Heart right ventricle (tissue), 16 donors: ENCODE measurements at places on chromosomes 5 and 9. TPM values are rescaled to one million over a fixed set of nuclear protein-coding genes. Genes with fewer than 3 reads are reported as not detected.

PCDHA9 gene
- not detected for polyA plus RNA-seq

DNA sequence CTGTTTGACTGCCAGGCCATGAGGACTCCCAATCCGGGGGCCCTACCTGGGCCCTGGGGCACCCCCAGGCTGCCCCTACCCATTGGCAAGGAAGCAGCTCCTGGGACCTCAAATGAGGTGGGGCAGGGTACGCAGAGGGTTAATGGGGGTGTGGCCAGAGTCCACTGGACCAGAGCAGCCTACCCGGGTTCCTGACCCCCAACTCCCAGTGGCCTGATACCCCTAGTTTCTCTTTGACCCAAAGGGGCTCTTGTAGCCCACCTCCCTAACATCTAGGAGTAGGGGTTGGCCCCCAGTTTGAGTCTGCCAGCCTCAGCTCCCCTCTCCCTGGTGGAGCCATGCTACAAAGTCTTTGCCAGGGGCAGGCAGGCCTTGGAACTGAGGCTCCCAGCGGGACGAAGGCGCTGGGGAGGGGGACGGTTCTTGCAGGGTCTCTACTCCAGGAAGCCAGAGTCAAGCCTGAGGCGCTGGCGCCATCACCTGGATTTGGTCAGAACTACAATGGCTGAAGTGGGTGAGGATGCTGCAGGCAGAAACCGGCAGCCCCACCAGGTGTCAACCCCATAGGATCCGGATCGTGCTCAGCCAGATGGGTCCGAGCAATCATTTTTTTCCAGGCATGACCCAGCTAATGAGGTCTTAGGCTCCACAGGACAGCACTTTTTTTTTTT is 8.4 kb upstream of the CERCAM start:
- no peak overlapping the region for H3K4me3 ChIP-seq
- DNase-seq = peak; percentile 43
- H3K27ac ChIP-seq = no peak overlapping the region
- H3K4me1 ChIP-seq = peaks cover 32% of the 10 kb centered on the region
- peaks cover 51% of the 10 kb centered on the region for H3K27me3 ChIP-seq

GRCh38 chr9:72983512-72984225 is 30.8 kb upstream of the ALDH1A1 start:
- H3K27me3 ChIP-seq = no peaks in the 10 kb centered on the region
- H3K4me3 ChIP-seq = no peak overlapping the region
- no peaks in the 10 kb centered on the region for H3K4me1 ChIP-seq
- H3K27ac ChIP-seq = no peak overlapping the region
- H3K36me3 ChIP-seq = no peaks in the 10 kb centered on the region
- DNase-seq = no peak

IFNA21 gene
- polyA plus RNA-seq = not detected

DNA sequence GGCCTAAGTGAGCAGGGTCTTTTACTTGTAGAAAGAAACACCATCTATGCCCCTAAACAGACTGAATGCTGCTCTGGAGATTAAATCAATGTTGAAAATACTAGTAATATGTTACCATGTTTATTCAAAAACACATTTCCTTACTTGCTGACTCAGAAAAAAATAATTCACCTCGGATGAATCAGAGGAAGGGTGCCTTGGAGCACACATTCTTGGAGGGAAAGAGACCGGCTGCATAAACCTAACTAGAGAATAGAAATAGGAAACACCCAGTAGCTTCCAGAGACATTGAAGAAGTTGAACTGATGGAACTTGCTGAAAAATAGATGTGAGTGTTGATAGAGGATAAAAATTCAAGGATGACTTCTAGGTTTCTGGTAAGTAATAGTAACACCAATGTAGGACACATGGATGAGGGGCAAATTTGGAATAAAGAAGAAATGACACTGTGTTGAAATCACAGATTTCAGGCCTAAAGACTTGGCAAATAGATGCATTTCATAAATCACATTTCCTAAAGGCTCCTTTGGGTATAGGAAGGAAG is 76.9 kb upstream of the MINAR2 start:
- no peaks in the 10 kb centered on the region for H3K4me1 ChIP-seq
- no peak overlapping the region for H3K4me3 ChIP-seq
- no peaks in the 10 kb centered on the region for H3K27me3 ChIP-seq
- DNase-seq = no peak
- no peaks in the 10 kb centered on the region for H3K36me3 ChIP-seq

DNA sequence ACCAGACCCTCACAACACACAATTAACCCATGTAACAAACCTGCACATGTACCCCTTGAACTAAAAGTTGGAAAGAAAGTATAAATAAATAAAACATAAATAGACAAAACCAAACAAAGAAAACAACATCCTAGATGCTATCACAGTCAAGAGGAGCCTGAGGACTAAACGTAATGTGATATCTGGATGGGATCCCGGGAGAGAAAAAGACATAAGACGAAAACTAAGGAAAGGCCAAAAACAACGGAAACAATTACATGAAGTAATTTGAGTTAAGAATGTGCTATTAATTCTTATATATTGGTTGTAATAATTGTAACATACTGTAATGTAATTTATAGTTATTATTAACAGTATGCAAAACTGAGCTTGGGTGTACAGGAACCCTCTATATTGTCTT is 793.9 kb downstream of the SEMA5A start:
- no peaks in the 10 kb centered on the region for H3K4me1 ChIP-seq
- no peak overlapping the region for H3K27ac ChIP-seq
- no peak overlapping the region for H3K4me3 ChIP-seq
- H3K36me3 ChIP-seq = no peaks in the 10 kb centered on the region

DNA sequence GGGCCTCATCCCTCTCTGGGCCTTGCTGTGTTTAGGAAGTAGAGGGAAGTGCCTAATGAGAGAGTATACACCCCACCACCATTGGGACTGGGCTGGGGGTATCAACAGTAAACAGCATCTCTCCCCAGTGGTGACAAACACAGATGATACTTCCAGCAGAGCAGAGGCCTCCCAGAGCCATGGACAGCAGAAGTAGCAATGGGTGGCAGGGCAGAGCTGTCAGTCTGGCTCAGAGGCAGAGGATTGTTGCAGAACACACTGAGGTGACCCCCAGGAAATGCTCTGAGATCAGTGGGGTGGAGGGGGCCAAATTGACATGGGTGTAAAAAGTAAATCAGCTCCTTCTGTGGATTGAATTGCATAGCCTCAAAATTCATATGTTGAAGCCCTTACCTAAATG is 12.1 kb upstream of the P4HA2 start:
- H3K27me3 ChIP-seq = no peaks in the 10 kb centered on the region
- no peaks in the 10 kb centered on the region for H3K4me1 ChIP-seq
- no peak for DNase-seq
- H3K36me3 ChIP-seq = no peaks in the 10 kb centered on the region
- no peak overlapping the region for H3K27ac ChIP-seq

GRCh38 chr5:6708814-6709213 is 4.4 kb upstream of the TENT4A start:
- peak; percentile 39 for DNase-seq
- H3K27ac ChIP-seq = peak overlapping the region; percentile 58
- H3K4me1 ChIP-seq = peaks cover 9% of the 10 kb centered on the region
- H3K36me3 ChIP-seq = no peaks in the 10 kb centered on the region

DNA sequence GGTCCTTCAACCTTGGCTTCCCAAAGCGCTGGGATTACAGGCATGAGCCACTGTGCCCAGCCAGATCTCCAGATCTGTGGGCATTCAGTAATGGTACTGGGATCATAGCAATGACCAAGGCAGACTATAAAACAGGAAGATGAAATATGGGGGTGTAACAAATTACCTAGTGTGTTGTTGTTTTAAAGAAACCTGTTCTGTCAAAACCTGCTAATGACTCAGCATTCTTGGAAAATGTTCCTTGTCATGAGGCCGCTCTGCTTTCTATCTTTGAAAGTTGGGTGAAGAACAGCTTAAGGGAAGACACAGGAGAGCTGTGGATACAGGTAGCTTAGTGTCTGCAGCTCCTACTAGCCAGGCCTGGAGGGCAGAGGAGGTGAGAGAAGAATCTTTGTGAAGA is 19.4 kb downstream of the TARS1 start:
- H3K4me3 ChIP-seq = no peak overlapping the region
- no peak for DNase-seq
- peaks cover 100% of the 10 kb centered on the region for H3K36me3 ChIP-seq
- H3K4me1 ChIP-seq = no peaks in the 10 kb centered on the region

DNA sequence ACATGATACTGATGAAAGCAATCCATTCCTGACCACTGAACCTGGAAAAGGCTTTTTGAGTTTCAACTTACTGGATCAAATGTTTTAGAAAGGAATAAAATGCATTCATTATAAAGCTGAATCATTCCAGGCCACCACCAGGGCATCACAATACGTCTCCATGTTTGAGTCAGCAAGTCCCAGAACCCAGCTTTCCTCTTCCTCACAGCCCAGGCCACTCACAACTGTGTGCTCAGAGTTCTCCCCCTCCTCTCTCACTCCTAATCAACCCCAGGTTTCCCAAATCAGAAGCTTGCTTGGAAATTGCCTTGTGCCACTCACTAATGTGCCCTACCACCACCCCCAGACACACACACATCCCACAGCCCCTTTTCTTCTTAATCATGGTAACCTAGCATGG is 91.7 kb downstream of the GNA14 start:
- H3K4me3 ChIP-seq = no peak overlapping the region
- no peak overlapping the region for H3K27ac ChIP-seq
- no peaks in the 10 kb centered on the region for H3K27me3 ChIP-seq
- DNase-seq = no peak
- no peaks in the 10 kb centered on the region for H3K36me3 ChIP-seq

MAP1B gene
- 36.9 TPM for polyA plus RNA-seq

- H3K4me1 ChIP-seq = no peaks in the 10 kb centered on the region
- no peak overlapping the region for H3K4me3 ChIP-seq
- no peaks in the 10 kb centered on the region for H3K27me3 ChIP-seq
- H3K36me3 ChIP-seq = no peaks in the 10 kb centered on the region
Measured at GRCh38 chr9:108634672-108635462, 220.9 kb downstream of the ACTL7B start.
